ENCODE measurements at places on chromosomes 2 and 18.

DNA sequence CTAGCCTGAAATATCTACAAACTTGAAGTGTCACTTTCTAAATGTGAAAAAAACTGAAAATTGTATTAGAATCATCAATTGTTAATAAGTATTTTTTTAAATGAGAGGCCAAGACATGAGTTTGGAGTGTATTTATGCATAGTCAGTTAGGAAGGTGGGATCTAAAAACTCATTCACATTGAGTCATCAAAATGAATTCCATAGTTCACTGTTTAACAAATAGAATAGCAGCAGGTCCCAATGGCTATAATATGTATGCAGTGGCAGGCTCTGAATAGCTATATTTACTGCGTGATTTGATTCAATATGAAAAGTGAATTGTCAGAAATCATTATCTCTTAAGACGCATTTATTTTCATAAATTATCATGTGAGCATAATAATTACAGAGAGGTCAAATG lies 256.1 kb downstream of the ZNF385B start:
- DNase-seq: no peak

DNA sequence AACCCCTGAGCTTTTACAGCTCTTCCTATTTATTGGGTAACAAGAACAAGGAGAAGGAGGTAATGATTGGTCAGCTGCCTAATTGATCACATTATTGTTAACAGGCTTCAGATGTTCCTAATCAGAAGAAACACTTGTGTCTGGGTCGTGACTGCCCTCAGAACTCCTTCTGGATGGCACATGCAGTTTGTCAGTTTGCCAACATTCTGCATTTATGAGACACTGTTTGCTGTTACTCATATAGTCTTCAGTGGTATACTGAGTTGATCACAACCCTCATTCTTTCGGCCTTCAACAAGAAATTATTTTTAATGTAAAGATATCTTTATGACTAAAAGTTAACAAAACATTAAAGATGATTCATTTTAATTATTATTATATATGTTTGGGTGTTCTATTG lies 95.7 kb upstream of the DOCK10 start:
- peak; percentile 31 for DNase-seq

DNA sequence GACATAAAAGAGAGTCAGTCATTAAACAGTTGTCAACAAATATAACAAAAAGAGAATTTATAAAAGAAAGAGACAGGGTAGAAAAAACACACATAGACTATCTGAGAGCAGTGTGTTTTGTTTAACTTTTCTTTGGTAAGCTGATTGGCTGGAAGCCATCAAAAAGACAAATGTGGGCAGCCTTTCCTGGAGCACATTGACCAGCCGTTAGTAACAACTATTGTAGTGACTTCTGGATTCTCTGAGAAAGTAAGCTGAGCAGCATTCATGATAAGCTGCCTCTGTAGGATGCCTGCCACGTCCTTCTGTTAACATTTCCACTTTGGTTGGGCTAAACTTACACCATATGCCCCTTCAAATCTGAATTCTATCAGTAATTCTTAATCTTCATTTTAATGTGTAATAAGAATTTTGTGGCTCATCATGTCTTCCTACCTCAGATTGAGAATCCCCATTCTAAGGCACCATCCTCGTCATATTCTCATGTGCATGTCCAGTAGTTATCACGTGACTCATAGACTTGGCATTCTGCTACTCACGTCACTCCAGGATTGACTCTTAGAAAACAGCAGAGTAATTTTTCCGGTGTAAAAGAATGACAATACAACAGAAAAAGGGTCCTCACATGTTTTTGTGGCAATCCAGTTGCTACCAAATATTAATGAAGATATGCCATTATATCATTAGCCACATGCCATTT lies 43.4 kb upstream of the DNAJC10 start:
- peak; percentile 31 for DNase-seq

DNA sequence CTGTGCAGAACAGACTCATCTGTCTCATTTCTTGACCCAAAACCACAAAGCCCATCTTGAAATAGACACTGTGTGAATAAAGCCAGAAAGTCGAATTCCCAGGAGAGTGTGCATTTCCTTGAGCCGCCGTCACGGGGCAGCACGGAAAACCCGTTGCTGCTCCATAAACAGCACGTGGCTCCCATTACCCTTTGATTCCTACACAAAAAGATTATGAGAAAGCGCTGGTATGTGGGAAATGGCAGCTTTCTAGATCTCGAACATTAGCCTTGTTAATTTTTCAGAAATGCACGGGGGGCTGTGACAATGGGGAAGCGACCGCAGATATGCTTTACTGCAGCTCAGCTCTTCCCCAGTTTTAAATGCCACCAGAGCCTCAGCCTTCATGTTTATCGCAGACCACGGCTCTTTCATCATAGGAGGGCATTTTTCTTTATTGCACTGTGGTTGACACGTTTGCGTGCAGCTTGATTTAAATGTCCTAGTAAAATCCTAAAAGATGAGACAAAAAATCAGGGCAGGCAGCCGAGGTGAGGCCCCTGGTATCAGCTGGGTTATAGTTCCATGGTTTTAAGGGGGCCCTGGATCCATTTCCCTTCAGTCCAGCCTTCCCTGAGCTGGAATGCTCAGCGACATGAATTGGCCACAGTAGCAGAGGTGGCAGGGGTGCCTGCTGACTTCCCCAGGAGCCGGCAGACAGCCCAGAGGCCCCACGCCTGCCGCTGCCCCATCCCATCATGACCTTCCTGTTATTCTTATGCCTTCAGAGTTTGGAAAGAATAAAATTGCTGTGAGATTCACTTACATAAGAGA lies 249.3 kb downstream of the NDUFA10 start:
- peak; percentile 36 for DNase-seq

DNA sequence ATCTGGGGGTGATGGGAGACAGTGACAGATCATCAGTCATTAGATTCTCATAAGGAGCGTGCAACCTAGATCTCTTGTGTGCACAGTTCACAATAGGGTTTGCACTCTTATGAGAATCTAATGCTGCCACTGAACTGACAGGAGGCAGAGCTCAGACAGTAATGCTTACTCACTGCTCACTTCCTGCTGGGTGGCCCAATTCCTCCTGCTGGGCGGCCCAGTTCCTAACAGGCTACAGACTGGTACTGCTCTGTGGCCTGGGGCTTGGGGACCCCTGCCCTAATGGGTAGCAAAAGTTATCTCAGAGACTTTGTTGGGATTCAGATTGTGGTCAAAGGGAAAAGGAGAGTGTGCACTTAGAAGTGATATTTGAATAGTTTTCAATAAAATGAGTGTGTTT lies 840.1 kb upstream of the ID2 start:
- no peak for DNase-seq

- DNase-seq: peak; percentile 98
Observed at GRCh38 chr2:18991177-18992168, 366.9 kb downstream of the OSR1 start.

DNA sequence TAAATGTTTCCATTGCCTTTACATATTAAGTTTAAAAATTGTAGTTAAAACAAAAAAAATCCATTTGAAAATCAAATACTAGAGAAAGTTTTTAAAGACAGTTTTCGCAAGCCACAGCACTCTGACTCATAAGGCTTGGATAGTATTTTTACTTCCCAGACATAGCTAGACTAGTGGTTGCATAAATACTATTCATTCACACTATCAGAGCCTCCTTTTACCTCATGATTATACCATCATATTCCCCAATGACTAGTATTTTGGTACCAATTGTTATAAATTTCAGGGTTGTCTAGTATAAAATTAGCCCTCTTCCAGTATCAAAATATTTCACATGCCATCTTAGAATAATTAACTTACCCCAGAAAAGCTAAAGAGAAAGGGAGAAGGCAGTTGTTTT lies 393.5 kb downstream of the ERBB4 start:
- peak; percentile 18 for DNase-seq

- peak; percentile 98 for DNase-seq
Observed at GRCh38 chr2:113240915-113241911, 37.5 kb downstream of the PAX8 start.

All from AG10803 (cell line).